Suprapubic skin (tissue), 4 donors: ENCODE measurements at places on chromosomes 11 and 22.

- peak; percentile 64 for DNase-seq
Observed at GRCh38 chr22:46058091-46058420, 81.1 kb upstream of the WNT7B start.

GRCh38 chr22:25361899-25362214, 142.4 kb downstream of the CRYBB2 start:
- no peak for DNase-seq

GRCh38 chr11:8756201-8756600, 73.6 kb downstream of the RPL27A start:
- no peak for DNase-seq

DNA sequence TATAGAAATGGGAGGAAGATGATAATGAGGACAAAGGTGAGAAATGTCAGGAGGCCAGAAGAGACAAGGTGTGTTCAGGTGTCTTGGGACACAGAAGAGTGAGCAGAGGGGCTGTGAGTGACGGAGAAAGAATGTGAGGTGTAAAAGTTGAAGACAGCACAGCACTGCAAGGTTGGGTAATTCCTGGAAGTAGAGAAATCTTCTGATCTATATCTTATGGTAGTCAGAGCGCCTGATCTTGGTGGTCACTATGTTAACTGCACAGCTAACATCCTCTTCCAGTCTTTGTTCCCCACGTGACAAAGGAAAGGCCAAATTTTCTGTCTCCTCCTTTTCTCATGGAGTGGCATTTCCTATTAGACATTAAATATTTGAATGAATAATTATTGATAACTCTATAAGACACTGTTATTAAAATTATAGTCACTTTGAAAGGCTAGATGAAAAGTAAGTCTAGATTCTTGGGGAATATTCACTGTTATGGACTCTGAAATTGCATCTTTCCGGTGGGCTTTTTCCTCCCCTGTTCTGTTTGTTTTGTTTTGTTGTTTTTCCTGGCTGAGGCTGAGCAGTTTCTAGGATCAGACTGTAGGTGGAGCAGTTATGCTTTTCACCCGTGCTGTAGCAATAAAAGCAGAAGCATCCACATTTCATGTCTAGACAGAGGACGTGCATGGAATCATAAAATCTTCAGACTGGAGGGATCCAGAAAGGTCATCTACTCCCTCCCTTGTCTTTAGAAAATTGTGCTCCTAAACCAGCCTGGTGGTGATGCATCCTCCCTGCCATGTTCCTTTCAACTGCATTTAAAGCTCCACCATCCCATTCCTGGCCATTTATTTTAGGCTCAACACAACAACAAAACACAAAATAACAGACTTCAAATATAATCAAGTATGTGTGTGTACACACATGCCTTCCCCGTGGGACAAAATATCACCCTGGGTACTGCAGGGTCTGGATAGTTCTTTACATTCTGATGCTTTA, 26.6 kb downstream of the SC5D start:
- DNase-seq, result no peak

DNA sequence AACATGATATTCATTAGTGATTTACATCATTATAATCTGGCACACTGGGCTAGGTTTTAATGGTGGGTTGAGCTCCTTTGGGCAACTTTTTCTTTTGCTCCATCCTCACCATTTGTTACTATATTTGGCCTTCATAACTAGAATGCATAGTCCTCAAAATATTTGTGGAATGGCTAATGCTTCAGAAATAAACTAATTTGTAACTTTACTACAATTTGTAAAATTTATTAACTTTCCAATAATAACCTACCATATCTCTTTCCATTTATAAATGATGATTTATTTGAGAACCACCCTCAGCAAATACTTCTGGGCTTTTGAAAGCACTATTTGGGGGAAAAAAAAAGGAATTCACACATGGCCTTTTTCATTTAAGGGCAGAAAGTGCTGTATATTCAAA, 79.7 kb downstream of the LARGE2 start:
- no peak for DNase-seq
